ENCODE measurements at places on chromosomes 12 and 14.

DNA sequence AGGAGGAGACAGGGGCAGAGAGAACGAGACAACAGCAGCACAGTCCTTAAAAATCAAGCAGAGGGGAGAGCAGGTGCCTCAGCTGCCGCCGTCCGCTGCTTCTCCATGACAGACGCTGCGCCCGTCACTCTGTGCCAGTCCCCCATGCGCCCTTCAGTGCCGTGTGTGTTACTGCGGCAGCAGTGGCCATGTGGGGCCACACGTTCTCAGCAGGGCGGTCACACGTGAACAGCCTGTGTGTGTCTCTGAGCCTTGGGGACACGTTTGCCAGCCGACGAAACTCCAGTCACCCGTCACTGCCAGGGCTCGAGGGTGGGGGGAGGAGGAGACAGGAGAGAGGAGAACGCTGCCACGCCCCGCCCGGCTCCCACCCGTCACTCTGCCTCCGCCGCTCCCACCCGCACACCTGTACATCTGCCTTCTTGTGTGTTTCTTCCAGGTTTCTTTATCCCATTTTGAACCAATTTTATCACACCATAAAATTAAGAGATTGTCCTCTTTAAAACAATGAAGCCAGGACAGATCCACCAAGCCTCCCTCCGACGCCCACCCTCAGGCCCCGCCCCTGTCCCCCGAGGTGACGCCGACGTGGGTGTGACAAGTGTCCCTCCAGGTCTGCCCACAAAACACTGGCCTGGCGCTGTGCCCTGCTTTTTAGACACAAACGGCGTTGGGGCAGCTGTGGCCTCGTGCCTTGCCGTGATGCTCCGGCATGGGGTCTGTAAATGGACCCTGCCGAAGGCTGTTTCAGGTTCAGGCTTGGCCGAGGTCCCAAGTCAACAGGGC is 58.2 kb downstream of the GALNT9 start:
- ATAC-seq: no peak

DNA sequence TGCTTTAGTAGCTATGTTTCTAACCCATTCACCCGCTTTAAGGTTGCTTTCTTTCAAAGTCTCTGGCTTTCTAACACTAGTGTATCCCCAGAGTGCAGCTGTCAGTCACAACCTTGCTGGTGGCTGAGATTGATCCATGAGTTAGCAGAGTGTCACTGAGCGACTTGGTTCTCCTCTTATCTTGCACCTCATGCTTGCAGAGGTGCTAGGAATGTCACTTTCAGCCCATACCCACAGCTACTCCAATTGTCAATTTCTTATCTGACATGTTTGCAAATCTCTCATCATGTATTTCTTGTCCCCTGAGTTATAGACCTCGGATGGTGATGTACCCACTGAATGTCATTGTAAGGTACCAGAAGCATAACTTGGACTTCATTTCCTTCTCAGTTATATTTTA is 1110.2 kb downstream of the GALC start:
- no peak for ATAC-seq

DNA sequence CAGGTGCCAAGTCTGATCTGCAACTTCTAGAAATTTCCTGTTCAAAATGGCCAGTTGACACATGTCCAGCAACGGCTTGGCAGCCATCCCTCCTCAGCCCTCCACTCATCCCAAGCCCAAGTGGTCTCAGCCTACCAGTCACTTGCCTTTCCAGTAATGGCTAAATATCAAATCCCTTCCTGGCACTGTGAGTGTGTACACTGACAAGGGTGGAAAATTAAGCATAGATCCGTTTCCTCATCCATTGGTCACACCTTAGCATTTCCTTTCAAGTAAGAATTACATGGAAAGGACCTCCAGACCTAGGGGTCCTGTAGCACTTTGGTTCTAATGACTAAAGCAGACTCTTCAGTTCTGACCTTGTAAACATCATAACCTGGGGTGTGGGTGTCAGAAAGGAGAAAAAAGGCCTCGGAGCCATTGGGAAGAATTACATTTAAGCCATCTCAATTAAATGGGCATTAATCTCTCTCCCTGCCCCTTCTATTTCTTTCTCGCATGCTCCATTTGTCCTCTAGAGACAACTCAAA is 15.4 kb downstream of the LLPH start:
- no peak for ATAC-seq

GRCh38 chr12:13223179-13223804 is 26.8 kb downstream of the EMP1 start:
- ATAC-seq: no peak

- ATAC-seq: no peak
Observed at GRCh38 chr12:131050463-131051154, 96.9 kb downstream of the ADGRD1 start.

DNA sequence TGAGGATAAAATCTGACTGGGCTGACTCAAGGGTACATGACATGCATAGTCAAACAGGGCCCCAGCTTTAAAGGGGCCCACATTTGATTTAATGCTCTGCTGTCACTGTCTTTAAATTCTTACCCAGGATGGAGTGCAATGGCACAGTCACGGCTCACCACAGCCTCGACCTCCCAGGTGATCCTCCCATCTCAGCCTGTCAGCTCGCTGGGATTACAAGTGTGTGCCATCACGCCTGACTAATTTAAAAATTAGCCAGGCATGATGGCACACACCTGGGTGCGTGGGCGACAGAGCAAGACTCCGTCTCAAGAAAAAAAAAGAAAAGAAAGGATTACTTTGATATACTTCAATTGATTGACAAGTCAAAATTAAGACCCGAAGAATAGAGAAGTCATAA is 9.2 kb upstream of the PLBD1 start:
- ATAC-seq: no peak

Measured in stimulated activated memory B cell treated with anti-CD40 and anti-IgM and Interleukin-4, amounts not matched to agents 10 μg/mL and 1 μg/mL and 100 μg/mL, for 72 hours (primary cell).